Posterior vena cava (tissue), 2 donors: ENCODE measurements at places on chromosomes 13 and 19. TPM values are rescaled to one million over a fixed set of nuclear protein-coding genes. Genes with fewer than 3 reads are reported as not detected.

GRCh38 chr13:83666141-83666540 is 216.1 kb downstream of the SLITRK1 start:
- no peak for DNase-seq

KLK4 gene
- not detected for total RNA-seq

- no peak for DNase-seq
Measured at GRCh38 chr13:31826521-31826920, 87.2 kb downstream of the RXFP2 start.

DNA sequence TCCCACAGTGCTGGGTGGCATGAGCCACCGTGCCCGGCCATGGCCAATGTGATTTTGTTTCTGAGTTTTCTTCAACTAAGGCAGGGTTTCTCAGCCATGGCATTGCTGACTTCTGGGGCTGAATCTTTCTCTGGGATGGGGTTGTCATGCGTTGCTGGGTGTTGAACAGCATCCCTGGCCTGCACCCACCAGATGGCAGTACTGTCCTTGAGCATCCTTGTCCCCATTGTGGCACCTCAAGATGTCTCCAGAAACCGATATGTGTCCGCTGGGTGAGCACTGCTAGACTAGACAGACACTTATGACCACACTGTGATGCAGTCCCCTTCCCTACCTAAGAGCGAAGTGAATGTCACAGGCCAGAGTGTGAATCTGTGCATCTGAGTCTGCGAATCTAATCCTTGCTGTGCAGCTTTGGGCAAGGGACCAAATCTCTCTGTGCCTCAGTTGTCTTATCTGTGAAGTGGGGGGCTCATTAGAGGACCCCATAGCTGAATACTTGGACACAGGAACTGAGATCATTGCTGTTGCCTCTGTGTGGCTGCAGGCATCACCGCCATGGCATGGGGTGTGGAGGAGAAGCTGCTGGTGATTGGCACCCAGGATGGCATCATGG is 50.3 kb upstream of the SIN3B start:
- DNase-seq = peak; percentile 82

GRCh38 chr13:21913010-21913409 is 242.1 kb downstream of the FGF9 start:
- no peak for DNase-seq

DNA sequence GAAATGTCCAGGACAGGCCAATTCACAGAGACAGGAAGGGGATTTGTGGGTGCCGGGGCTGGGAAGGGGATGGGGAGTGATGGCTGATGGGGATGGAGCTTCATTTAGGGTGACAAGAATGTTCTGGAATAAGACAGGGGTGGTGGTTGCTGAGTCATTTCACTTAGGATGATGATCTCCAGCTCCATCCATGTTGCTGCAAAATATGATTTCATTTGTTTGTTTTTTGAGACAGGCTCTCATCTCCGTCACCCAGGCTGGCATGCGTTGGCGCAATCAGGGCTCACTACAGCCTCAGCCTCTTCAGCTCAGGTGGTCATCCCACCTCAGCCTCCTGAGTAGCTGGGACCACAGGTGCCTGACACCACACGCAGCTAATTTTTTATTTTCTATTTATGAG is 3.1 kb upstream of the JSRP1 start:
- DNase-seq = no peak

CBLC gene
- not detected for total RNA-seq

TMPRSS9 gene
- not detected for total RNA-seq

DNA sequence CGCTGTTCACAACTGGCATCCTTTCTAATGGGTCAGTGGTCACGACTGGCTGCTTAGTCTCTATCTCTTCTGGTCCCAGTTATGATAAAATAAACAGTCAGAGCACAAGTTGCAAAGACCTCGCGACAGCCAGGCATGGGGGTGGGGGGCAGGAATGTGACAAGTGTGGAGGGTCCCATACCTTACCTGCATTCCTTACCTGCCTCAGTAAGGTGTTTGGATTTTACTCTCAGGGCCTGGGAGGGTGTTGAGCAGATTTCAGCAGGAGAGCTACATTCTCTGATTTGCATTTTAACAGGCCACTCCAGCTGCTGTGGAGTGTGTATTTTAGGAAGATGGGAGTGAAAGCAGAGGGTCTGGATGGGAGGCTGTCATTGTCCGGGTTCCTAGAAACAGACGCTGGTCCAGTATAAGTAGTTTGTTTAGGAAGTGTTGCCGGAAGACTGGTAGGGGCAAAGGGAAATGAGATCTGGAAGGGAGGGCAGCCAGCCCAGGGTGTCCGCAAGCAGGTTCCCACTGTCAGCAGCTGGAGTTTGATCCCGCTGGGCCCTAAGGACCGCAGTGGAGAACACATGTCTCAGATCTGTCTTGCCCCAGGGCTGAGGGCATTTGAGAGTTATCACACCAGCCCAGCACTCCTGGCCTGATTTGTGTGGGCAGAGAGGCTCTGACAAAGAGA is 920.0 kb downstream of the UQCRFS1 start:
- no peak for DNase-seq

GRCh38 chr13:106599875-106600797 is 32.2 kb upstream of the ARGLU1 start:
- no peak for DNase-seq

DNA sequence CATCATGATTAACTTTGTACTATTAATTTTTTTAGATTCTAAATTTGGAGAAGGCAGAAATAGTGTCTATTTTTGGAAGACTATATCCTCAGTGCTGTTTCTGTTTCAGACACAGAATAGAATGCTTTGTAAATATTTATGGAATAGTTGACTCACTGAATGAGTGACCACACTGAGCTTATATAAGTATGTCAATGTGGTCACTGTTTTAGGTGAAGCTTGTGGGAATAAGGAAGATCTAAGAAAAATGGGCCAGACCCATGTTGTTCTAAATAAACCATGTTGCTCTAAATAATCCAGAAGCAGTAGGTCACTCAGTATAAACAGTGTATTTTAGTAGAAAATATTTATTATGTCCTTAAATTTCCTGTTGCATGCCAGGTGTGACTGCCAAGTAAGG is 45.5 kb upstream of the DACH1 start:
- DNase-seq = no peak

DNA sequence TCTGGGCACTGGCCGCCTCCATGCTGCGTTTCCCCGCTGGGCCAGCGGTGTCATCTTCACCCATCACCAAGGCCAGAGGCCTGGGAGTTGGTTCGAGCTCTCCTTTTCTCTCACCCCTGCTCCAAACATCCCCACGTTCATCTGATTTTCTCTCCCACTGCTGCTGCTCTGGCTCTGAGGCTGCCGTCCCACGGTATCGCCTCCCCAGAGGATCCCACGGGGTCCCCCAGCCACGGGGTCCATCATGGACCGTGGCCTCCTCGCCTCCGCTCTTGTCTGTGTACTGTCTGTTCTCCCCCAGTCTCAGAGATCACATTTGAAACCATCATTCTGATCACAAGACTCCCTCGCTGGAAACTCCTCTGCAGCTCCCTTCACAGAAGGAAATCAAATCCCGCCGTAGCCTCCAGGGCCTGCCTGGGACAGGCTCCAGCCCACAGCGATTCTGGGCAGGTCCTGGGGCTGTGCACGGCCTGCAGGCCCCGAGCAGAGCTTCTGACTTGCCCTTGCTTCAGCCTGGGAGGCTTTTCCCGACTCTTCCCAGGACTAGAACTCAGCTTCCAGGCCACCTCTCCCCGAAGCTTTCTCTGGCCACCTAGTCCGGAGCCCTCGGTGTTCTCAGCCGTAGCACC is 64.2 kb downstream of the SOX1 start:
- DNase-seq = no peak

SULT2B1 gene
- 0.60 TPM for total RNA-seq

STOML3 gene
- not detected for total RNA-seq

DNA sequence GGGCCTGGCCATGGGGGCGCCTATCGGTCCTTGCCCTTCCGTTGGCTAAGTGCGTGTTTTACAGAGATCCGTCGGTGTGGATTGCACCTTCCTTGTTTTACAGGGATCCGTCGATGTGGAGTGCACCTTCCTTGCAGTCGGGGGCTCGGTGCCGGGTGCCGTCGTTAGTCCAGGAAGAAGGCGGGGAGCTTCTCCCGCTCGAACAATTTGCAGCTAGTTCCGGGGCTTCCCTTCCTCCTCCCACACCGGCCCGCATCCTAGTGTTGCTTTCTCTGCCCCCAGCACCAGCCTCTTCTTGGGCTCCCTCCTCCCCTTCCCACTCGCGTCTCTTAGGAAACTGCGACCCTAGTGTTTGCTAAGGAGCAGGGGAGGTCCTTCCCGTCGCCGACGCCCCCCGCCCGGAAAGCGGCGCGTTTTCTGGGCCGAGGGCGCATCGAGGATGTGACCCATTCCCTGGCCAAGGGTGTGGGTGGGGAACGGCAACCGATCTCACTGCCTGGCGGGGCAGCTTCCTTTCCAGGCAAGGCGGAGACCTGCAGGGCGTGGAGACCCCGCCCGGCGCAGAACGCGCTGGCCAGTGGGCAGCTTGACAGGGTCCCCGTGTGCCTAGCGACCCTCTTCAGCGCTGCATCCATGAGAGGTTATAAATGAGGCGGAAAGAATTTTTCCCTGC is 75.7 kb upstream of the ZNF91 start:
- no peak for DNase-seq

DBP gene
- total RNA-seq = 3.6 TPM

DNA sequence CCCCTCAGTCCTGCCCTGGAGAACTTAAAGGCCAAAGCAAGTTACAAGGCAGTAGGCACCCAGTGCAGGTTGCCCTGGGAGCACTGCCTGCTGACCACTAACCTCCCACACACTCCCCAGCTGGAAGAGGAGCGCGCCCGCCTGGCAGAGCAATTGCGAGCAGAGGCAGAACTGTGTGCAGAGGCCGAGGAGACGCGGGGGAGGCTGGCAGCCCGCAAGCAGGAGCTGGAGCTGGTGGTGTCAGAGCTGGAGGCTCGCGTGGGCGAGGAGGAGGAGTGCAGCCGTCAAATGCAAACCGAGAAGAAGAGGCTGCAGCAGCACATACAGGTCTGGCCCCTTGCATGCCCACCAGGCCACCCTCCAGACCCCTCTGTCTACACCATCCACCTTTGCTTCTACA is 61.1 kb downstream of the KCNC3 start:
- no peak for DNase-seq

MED26 gene
- 5.9 TPM for total RNA-seq

DNA sequence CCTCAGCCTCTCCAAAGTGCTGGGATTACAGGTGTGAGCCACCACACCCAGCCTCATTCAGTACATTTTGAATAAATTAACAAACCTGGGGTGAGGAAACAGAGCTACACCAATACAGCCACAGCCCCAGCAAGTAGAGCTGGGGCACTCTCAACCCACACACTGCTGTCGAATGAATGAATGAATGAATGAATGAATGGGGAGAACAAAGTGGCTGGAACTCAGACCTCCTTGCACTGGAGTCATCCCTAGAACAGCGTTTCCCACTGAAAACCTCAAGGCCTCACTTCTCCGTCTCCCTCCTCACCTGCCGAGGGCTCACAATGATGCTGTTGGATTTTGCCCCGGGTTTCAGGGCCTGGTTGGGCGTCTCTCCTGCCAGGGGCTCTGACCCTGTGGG is 2.8 kb downstream of the ERCC1 start:
- DNase-seq = no peak

DNA sequence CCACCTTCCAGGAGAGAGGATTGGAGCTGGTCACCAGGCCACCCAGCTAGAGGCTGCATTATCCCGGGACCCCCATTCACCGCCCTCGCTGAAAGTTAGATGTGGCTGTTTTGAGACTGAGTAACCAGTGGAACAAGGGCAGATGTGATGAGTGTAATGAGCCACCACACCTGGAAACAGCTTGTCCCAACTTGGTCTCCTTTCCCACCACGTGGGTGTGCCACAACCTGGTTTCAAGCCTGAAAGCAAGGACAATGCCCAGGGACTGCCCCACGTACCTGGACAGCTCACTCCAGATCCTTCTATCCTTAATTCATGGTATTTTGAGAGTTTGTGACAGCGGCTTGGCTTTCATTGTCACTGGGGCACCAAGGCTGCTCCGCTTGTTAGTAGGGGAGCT is 7.0 kb downstream of the LGI4 start:
- DNase-seq = no peak

- DNase-seq = no peak
Measured at GRCh38 chr19:41617941-41618730, 8.7 kb downstream of the CEACAM4 start.

GRCh38 chr13:93502987-93503615 is 276.5 kb downstream of the GPC6 start:
- DNase-seq = no peak

GNG7 gene
- total RNA-seq = 6.1 TPM

DNA sequence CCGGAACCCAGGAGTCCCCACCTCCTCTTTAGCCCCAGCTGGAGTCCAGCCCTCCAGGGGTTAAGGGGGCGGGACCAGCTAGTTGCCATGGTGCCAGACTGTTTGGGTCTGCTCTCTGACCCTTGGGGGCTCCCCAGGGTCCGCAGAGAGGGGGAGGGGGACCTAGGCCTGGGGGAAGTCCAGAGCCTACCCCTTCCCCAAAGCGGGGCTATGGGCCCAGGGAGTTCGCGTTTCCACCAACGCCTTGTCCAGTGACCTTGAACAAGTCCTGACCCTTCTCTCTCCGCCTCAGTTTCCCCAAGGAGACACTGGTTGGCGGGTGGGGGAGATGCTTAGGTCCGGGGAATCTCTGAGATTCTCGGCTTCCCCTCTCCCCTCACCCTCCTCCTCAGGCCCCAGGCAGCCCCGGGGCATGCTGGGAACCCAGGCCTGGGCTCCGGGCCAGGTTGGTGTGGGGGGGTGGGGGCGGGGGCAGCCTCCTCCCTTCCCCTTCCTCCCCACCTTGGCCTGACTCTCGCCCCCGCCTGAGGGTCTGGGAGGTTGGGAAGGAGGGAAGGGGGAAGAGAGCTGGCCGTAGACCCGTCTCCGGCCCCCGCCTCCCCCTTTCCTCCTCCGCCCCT is 2.6 kb upstream of the SPACA6 start:
- DNase-seq = peak; percentile 89

DNA sequence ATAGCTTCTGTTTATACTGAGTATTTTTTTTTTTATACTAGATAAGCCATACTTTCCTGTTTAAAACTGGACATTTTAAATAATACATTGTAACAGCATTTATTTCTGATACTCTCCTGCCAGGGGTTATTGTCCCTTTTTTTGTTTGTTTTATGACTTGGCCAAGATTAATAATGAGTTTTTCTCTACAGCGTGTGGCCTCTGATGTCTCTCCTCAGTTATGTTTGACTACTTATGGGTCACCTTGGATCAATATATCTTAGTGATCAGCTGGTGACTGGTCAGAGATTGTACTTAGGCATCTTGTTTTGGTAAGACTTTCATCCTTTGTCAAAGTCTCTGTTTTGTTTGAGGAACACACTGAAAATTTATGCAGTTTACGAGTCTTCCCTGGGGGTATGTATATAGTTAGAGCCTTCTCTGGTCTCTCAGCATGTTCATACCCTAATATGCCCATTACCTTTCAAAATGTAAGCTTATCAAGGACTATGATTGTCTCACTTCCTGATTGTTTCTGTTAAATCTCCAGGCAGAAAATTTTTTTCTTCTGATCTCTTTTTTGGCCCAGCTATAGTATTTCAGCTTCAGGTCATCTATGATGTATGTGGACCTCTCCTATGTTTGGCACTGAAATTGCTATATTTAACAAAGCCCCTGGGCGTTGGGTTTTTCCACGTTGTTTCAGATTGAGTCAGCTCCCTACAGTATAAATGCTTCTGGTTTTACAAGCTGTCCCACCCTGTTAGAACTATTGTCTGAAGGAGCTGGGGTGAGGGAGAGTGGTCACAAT is 87.9 kb downstream of the URI1 start:
- DNase-seq = no peak

GRCh38 chr13:94305463-94305862 is 174.0 kb downstream of the DCT start:
- no peak for DNase-seq

GRCh38 chr13:51380269-51380668 is 40.8 kb downstream of the SERPINE3 start:
- no peak for DNase-seq
